Activated T-helper 1 cell treated with anti-CD3 and anti-CD28 coated beads, Interleukin-12 subunit alpha, Interleukin-12 subunit beta, Interleukin-2, Interleukin-4 antibody, amounts not matched to agents 30 ng/mL and 10 ng/mL and 1 ng/mL, durations not matched to agents 14 hours and 24 hours and 36 hours (primary cell): ENCODE measurements at places on chromosomes 13 and 19.
A peak's percentile ranks its signal among the peaks of the same experiment; 100 is the strongest.

- no peak for DNase-seq
Observed at GRCh38 chr13:94390881-94391280, 88.6 kb downstream of the DCT start.

- DNase-seq, result no peak
Observed at GRCh38 chr13:28716511-28716910, 2.3 kb downstream of the SLC46A3 start.

DNA sequence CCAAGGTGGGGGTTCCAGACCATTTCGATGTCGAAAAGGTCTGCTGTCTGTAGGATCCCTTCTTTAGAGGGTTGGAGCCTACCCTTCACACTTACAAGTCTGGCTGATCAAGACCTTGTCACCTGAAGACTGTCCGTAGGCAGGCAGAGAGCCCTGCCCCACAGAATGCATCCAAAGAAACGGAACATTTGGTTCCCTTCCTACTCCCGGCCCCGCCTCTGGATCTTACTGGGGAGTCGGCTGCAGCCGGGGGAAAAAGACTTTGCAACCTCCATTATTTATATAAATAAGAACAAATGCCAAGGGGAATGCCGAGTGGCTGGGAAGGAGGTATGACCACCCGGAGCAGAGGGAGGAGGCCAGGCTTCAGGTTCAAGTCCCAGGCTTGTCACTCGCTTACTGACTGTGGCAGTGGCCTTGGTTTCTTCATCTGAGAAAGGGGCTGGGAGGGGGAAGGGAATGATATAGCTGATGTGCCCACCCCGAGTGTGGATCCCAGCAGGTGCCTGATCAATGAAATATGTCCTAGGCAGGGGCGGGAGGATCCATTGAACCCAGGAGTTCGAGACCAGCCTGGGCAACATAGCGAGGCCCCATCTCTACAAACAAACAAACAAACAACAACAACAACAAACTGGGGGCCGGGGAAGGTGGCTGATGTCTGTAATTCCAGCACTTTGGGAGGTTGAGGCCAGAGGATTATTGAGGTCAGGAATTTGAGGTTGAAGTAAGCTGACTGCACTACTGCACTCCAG lies 48.7 kb downstream of the RFX2 start:
- no peak for DNase-seq

DNA sequence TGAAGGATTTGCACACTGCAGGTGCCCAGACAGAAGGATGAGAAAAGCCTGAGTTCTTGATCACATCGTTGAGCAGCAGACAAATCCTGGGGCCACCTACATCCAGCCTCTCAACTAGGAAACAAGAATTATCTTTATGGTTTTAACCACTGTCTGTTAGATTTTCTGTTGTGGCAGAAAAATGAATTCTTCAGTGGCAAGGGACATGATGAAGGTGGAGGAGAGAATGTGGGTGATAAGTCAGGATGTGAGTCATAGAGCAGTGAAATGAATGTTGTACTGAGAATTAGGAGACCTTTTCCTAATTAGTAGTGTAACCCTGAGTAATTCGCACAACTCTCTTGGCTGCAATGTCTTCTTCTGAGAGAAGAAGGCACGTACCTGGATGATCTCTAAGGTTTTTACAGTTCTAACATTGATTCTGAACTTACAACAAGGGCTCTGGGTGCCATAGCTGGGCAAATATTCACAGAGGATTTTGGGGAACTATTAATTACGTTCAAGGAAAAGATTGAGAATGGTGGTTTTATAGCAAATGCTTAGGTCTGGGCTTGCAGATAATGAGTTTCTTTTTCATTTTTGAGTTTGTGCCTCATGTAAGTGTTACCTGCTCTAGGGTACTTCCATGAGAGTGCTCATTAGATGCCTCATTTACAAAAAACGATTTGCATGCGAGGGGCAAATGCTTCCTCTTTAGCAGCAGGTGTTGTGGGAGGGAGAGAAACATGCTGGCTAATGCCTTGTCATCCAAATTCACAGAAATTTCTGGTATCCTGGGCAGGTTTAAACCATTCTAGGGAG lies 111.0 kb upstream of the KL start:
- DNase-seq, result no peak

DNA sequence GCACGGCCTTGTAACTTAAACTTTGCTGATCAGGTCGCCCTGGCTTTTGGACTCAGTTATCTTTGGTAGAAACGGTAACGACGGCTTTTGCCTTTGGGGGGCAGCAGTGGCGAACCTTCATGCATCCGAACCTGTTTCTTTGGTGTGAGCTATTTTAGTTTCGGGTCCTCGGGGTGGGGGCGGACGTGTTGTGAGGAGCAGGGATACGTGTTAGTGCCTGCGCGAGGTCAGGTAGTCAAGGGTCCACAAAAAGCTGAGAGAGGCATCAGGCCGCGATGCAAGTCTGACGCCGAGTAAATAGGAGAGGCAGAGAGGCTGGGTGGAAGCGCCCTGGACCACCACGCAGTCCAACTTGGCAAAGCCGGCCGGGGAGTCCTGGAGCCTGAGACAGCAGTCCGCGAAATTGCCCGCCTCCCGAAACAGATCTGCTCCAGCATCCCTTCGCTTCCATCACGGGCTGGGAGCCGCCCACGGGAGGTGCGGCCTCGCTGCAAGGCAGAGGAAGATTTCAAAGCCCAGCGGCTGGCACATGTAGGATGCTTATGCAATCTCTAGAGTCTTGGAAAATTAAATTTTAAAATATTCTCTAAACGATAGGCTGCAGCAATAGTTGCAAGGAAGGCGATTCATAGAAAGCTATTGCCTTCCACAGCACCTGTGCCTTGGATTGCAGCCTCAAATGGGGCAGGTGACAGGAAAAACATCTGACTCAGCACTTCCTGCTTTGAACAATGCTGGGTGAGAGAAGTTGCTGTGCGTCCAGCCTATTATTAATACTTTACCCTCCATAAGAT lies 4.6 kb upstream of the TPP2 start:
- peak; percentile 71 for DNase-seq
